ENCODE measurements at places on chromosomes 1 and 21.

DNA sequence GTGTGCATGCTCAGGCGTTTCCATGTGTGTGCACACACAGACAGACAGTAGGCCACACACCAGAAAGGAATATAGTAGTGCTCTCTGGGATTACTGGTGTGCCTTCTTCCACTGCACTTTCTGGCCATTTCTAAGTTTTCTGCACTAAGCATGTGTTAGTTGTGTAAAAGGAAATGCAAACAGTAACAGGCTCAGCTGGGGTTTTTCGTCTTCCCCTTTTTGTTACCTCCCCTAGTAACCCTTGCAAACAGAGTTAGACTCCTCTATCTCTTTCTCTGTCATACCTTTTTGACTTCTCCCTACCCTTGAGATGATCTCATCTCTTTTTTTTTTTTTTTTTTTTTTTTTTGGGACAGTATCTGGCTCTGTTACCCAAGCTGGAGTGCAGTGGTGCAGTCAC is 196.3 kb downstream of the SDCCAG8 start:
- no peak for DNase-seq

- no peak for DNase-seq
Measured at GRCh38 chr1:2095981-2096736, 45.9 kb downstream of the PRKCZ start.

- DNase-seq, result no peak
Measured at GRCh38 chr1:109488201-109488600, 4.5 kb downstream of the ATXN7L2 start.

DNA sequence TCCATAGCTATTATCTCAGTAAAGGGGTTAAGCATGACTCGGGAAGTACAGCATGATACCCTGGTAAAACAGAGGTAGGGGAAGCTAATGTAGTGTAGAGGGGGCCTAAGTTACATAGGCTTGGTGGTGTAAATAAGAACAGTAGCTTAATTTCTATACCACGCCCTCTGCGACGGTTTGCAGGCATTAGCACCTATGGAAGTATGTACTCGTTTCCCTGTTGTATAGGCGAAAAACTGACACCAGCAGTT is 470 bp upstream of the NAXE start:
- DNase-seq, result no peak

GRCh38 chr21:29305068-29305467 is 6.3 kb downstream of the BACH1 start:
- DNase-seq, result no peak

DNA sequence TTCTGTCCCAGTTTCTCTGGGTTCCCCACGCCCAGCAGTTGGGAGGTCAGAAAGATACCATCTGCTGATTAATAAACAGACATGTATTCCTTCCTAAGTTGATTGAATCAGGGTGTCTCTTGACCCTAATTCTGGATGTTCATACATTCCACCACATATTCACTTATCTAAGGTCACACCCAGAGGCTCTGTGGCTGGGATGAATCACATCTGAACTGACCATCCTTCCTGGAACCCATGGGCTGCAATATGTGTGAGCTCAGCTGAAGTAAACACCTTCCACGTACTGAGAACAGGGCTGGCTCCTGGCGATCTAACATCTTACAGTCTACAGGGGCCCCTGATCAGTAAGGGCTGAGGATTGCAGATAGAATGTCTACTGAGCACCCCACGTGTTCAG is 20.5 kb upstream of the TRABD2B start:
- no peak for DNase-seq

DNA sequence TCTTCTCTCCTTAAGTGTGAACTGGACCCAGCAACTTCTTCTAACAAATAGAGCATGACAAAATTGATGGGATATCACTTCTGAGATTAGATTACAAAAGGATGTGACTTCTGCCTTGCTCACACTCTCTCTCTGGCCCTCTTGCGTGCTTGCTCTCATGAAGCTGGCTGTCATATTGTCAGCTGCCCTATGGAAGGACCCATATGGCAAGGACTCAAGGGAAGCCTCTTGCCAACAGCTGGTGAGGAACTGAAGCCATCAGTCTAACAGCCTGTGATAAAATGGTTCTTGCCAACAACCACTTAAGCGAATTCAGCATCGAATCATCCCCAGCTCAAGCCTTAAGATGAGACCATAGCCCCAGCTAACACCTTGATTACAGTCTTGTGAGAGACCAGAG is 4.8 kb upstream of the TLR5 start:
- DNase-seq, result no peak

DNA sequence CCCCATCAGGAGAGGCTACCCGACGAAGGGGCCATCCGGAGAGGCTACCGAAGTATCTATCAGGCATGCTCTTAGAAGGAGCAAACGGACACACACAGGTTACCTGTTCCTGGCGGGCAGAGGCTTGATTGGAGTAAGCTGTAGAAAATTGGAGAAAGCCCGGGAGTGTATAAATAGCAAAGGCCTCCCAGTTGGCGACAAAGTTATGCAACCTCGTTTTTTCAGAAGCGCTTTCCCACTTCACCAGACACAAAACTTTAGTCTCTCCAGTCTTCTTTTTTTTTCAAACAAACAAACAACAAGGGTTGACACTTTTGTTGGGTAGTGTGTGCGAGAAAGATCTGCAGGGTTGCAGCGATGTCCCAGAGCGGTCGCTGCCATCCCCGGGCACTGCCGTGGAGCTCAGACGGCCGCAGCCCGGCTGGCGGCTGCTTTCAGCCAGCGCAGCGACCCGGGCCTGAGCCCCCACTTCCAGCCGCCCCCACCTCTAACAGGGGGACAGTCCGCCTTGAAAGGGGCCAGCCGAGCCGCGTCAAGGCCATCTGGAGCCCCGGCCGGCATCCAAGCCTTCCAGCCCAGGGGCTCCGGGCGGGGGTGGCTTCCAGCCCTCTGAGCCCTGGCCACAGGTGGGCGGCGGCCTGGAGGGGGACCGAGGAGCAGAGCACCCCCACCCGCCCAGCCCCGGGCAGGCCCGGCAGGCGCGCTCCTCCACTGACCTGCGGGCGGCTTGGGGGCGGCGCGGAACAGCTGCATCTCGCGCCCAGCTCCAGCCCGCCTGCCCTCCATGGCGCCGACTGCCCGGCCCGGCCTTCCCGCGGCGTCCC is 616 bp downstream of the MCOLN3 start:
- no peak for DNase-seq

- DNase-seq, result no peak
Measured at GRCh38 chr21:37732927-37733326, 183.3 kb downstream of the KCNJ6 start.

DNA sequence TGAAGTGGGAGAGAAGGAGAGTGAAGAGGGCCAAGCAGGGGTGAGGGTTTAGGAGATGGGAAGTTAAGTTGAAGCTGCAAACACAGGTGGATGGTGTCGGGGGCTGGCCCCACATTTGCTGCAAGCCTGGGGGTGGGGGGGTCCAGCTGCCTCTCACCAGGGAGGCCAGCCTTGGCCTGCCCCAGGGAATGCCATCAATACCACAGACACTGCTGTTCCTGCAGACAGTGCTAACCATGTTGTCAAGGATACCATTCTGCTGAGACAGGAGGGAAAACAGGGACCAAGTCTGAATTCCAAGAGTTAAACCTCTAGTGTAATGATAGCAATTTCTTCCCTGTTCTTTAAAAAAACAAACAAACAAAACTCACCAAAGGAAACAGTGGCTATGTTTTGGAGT is 8.0 kb downstream of the MECR start:
- DNase-seq, result no peak

DNA sequence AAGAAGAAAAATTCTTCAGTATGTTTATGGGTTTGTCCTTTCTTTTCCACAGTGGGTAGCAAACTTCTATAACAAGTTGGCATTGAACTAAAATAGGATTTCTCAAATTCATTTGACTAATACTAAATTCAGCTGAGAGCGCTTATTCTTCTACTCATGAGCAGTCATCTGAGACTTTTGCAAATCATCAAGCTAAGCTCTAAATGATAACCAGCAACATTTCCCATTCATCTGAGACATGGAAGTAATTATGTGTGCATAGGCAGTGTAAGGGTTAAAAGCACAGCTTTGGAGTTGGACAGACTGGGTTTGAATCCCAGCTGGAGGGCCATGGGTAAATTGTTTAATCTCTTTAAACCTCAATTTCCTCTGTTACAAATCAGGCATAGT is 18.3 kb upstream of the CNR2 start:
- no peak for DNase-seq

DNA sequence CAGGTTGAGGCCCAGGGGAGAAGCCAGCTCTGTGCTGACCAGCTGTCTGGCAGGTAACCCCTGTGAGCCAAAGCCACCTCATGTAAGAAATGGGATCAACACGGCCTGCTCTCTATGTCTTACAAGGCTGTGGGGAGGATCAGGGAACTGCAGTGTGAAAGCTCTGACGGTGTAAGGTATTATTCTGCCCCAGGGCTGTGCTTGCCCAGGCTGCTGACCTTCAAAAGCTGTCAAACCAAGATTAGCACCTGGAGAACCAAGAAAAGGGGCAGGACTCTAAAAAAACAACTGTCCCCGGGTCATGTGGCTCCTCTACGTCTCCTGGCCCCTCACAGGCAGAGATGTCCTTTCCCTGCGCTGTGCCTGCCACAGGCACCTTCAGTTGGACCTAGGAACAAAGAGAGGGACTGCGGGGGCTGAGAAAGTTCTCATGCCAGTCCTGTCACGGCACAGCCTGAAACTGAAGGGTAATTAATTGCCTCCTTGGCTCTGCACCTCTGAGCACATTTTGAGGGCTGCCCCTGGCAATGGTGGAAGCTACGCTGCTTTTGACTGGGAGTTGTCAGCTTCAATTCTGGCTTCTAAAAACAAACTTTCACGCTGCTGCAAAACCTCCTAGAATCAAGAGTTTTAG is 77.6 kb downstream of the PGBD5 start:
- no peak for DNase-seq

DNA sequence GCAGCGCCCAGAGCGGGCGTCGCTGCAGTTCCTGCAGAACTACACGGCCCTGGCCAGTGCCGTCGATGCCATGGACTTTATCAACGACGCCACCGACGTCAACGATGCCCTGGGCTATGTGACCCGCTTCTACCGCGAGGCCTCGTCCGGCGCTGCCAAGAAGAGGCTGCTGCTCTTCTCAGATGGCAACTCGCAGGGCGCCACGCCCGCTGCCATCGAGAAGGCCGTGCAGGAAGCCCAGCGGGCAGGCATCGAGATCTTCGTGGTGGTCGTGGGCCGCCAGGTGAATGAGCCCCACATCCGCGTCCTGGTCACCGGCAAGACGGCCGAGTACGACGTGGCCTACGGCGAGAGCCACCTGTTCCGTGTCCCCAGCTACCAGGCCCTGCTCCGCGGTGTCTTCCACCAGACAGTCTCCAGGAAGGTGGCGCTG is 22.0 kb downstream of the COL6A1 start:
- DNase-seq, result no peak

DNA sequence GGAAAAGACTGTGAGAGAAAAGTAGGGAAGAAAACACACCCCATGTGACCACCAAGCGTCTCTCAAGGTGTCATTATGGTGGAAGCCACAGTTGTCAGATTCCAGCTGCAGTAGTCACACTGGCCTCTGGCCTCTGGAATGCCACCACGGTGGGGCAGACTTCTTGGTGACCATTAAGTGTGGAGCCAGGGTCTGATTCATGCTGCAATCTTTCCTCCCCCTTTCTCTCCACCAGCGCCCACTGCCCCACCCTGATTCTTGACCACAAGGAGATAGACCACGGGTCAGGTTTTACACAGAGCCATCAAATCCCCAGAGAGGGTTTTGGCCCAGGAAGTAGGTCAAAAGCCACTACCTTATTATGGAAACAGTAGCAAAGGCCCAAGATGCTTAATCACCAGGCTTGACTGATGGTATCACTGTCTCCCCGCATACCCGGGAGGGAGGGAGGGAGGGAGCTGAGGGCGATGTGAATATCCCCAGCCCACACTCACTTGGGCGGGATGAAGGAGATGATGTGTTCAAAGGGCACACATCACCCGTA is 52.7 kb upstream of the GRHL3 start:
- DNase-seq, result no peak

- DNase-seq, result no peak
Measured at GRCh38 chr1:59427155-59427554, 130.3 kb downstream of the FGGY start.

DNA sequence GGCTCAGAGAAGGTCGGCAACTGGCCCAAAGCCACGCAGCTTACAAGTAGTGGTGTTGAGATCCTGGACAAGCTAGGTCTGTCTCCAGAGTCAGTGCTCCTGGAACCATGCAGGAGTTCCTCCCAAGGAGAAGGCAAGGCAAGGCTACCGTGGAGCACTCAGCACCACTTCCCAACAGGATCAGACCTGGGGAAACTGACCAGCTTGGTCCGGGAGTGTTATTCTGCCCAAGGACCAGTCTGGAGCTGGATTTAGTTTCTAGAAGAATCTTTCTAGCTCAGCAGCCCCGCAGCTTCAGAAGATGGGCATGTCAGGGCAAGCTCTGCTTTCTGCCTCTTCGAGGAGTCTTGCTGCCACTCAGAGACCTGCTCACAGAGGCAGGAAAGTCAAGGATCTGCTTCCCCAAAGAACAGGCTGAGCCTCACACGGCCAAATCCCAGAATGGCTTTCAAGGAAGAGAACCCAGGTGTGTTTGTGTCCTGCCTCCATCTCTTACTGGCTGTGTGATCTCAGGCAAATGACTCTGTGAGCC is 302.8 kb downstream of the MATN1 start:
- no peak for DNase-seq

DNA sequence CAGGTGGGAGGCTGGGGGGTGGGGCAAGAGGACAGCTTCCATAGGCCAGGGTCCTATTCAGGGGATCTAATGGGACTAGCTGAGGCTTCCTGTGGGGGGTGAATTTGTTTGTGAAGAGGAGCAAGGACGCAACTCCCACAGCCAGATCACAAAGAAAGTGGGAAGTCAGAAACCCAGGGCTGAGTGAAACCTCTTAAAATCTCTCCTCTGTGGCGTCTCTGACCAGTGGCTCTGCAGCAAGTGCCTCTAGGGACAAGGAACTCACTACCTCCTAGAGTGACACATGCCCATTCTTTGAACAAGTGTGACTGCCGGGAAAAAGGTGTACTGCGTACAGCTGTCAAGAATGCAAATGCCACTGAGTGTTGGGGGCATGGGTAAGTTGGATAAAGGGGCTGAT is 187.9 kb downstream of the HIVEP3 start:
- DNase-seq, result no peak

DNA sequence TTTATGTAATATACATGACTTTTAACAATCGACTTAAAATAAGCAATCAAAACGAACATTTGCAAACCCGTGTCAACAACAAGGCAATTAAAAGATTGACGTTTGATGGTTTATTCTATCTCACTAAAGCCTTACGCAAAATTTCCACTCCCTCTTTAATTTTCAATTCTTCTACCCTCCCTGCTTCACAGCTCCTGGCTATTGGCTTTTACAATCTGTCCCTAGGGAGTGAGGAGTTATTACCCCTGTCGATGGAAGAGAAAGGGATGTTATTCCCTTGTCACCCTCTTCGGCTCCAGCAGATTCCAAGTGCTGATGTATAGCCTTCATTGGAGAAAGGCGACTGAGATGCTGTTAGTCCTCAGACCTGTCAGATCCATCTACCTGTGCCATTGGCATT is 161.3 kb downstream of the ZNF281 start:
- no peak for DNase-seq

Data from stimulated activated CD8-positive, alpha-beta memory T cell treated with anti-CD3 and anti-CD28 coated beads, Interleukin-15, amount 100 ng/mL, for 1 hour (primary cell).